Thoracic aorta (tissue), 2 donors: ENCODE measurements at places on chromosomes 2 and 18. TPM values are rescaled to one million over a fixed set of nuclear protein-coding genes. Genes with fewer than 3 reads are reported as not detected.

- H3K27me3 ChIP-seq: no peaks in the 10 kb centered on the region
- H3K27ac ChIP-seq: no peak overlapping the region
- no peaks in the 10 kb centered on the region for H3K4me1 ChIP-seq
- DNase-seq: no peak
- H3K36me3 ChIP-seq: no peaks in the 10 kb centered on the region
These were observed 1651.8 kb downstream of the DPP10 start for GRCh38 chr2:116094196-116094595.

DNA sequence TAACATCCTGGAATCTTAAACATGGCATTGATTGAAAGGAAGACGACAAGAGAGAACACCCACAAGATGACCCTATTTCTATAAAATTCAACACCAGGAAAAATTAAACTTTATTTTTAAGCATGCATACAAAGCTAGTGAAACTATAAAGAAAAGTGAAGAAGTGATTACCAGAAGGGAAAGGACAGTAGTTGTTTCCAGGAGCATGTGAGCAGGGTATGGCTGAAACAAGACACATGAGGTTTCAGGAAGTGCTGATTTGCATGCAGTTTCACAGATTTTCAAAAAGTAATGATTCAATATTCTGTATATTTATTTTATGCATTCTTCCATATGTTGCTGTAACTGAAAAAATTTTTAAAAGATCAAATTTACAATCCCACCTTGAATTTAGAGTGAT lies 24.6 kb upstream of the DAW1 start:
- no peaks in the 10 kb centered on the region for H3K4me1 ChIP-seq
- no peak for DNase-seq
- no peaks in the 10 kb centered on the region for H3K36me3 ChIP-seq
- no peaks in the 10 kb centered on the region for H3K27me3 ChIP-seq

- no peaks in the 10 kb centered on the region for H3K27me3 ChIP-seq
- H3K36me3 ChIP-seq: no peaks in the 10 kb centered on the region
- no peaks in the 10 kb centered on the region for H3K4me1 ChIP-seq
- H3K4me3 ChIP-seq: no peak overlapping the region
- H3K27ac ChIP-seq: no peak overlapping the region
These were observed 4.6 kb downstream of the HJURP start for GRCh38 chr2:233849607-233850271.

Gene TNFAIP6
- 12.0 TPM for total RNA-seq

Gene C2orf66
- not detected for total RNA-seq

Gene NFU1
- total RNA-seq: 51.6 TPM
